ENCODE measurements at places on chromosomes 13 and 19.
A peak's percentile ranks its signal among the peaks of the same experiment; 100 is the strongest.

GRCh38 chr19:38247126-38247525, 9.0 kb downstream of the PPP1R14A start:
- no peak for DNase-seq

DNA sequence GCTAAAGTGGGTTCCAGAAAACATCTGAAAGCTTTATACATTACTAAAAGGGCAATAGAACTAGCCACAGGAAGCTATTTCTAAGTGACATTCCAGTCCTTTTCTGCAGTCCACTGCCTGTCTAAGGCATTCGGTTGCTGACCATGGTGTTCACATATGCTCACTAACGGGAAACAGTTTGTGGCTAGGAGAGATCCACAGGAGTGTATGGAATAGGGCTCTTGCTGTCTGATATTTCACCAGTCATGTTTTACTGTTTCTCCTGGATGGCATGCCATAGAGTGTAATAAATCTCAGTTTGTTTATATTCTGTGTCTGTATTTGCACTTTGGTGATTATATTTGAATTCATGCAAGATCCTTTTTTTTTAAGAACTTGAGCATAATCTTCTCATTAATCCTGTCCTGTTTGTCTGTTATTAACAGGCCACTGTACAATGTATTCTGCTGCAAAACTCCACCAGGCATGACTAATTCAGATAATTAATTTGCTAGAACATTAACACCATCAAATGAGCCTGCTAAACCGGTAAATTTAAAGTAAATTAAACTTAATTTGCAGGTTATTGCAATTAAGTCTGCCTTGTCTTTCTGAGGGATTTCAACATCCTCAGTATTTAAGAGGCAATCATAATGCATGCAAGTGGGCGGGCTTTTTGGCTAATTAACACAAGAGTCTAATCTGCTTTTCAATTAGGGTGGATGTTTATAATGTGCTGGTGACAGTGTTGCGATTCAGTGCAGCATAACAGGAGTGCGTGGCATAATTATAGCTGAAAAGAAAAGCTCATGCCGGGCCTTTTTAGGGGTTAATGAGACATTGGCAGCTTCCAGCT, 201.3 kb downstream of the POU4F1 start:
- no peak for DNase-seq

DNA sequence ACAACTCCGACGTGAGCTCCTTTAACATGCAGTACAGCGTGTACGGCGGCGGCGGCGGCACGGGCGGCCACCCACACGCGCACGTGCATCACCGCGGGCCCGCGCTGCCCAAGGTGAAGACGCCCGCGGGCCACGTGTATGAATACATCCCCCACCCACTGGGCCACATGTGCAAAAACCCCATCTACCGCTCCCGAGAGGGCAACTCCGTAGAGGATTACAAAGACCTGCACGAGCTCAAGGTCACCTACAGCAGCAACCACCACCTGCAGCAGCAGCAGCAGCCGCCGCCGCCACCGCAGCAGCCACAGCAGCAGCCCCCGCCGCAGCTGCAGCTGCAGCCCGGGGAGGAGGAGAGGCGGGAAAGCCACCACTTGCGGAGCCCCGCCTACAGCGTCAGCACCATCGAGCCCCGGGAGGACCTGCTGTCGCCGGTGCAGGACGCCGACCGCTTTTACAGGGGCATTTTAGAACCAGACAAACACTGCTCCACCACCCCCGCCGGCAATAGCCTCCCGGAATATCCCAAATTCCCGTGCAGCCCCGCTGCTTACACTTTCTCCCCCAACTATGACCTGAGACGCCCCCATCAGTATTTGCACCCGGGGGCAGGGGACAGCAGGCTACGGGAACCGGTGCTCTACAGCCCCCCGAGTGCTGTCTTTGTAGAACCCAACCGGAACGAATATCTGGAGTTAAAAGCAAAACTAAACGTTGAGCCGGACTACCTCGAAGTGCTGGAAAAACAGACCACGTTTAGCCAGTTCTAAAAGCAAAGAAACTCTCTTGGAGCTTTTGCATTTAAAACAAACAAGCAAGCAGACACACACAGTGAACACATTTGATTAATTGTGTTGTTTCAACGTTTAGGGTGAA, 6.6 kb downstream of the SLITRK5 start:
- DNase-seq, result no peak

GRCh38 chr13:113656831-113657671, 947 bp downstream of the ATP4B start:
- no peak for DNase-seq

- no peak for DNase-seq
Observed at GRCh38 chr13:84358601-84359000, 476.3 kb upstream of the SLITRK1 start.

- DNase-seq, result peak; percentile 65
Observed at GRCh38 chr19:57191141-57192076, at the start of gene ZNF264. Gene ZNF264 (plus strand): TSS chr19:57191500. CDS start chr19:57191914, 414 bp downstream.

DNA sequence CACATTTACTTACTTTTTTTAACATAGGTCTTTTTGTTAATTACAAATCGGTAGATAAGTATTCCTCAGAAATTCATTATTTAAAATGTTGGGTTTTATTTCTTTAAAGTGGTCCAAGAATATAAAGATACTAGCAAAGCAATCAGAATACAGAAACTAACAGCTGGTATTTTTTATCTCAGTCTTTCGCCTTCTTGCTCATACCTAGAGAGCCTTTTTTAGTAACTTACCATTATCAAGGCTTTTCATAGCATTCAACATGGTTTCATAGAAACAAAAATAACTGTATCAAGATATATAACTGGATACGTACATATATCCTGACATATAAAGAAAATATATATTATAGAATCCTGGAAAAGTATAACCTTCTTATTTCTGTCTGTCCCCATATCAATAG, 227.8 kb upstream of the MIR17HG start:
- DNase-seq, result no peak

- no peak for DNase-seq
Observed at GRCh38 chr19:40264314-40265054, 20.7 kb downstream of the AKT2 start.
